ENCODE measurements at places on chromosomes 13 and 19.

GRCh38 chr19:41144403-41144802, 30.2 kb downstream of the CYP2F1 start:
- peak; percentile 9 for DNase-seq

- no peak for DNase-seq
Observed at GRCh38 chr19:29532956-29533355, 7.2 kb downstream of the VSTM2B start.

DNA sequence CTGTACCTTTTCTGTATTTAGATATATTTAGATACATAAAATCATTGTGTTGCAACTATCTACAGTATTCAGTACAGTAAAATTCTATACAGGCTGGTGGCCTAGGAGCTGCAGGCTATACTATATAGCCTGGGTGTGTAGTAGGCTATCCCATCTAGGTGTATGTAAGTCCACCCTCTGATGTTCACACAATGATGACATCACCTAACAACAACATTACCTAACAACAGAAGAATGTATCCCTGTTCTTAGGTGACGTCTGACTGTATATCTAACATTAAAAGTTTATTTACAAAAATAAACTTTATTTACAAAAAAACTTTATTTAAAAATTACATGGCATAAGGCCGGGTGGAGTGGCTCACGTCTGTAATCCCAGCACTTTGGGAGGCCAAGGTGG, 28.3 kb upstream of the ZFP30 start:
- DNase-seq: no peak

DNA sequence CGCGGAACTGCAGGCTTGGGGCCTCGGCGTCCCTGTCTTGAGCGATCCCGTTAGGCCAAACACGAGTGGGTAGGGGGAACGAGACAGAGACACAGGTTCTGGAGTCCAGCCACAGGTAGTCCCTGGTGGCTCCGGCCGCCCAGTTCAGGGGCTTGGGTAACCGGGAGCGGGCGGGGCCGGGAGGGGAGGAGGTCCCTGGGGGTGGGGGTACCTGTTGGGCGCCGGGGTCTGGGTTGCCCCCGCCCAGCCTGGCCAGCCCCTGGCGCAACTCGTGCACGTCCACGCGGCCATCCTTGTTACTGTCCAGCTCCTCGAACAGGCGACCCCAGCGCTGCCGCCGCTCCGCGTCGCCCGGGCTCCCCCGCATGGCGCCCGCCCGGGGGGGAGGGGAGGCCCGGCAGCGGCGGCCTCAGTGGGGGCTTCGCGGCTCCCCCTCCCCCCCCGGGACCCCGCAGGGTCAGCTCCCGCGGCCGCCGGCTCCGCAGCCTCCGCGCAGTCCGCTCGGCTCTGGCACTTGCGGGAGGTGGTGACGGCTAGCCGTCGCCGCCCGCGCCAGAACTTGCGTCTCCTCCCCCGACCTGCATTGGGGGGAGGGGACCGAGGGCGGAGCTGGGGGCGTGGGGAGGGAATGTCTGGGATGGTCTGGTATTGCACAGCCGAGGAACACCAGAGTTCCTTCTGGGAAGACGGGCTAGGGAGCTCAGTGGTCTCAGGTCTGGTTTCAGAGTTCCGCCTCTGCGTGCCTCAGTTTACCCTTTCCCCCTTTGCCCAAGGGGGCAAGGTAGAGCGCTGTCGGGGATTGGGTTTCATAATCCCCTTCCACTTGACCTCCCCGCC, at the start of gene SLC25A23:
TSS of gene SLC25A23 (minus strand) at position 531 of the 837 bp plus-strand sequence. CDS start at position 367, 164 bp downstream.
- no peak for DNase-seq

- DNase-seq: no peak
Observed at GRCh38 chr13:112506046-112506445, 81.9 kb downstream of the TUBGCP3 start.

DNA sequence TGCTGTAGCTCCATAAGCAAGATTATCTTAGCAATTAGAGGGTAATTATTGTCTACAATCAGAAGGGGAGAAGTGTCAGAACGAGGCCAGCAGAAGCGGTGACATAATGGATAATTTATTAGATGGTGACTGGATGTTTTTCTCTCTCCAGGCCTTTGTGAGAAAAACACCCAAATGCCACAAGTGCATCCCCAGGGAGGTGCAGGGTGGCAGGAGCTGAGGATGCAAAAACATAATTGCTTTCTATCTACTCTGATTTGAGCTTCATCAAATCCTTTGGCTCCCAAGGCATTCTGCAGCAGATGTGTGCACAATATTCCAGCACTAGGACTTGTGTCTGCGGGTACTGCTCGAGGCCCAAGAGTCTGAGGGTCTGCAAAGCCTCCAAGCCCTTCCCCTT, 220.1 kb upstream of the SERP2 start:
- no peak for DNase-seq

DNA sequence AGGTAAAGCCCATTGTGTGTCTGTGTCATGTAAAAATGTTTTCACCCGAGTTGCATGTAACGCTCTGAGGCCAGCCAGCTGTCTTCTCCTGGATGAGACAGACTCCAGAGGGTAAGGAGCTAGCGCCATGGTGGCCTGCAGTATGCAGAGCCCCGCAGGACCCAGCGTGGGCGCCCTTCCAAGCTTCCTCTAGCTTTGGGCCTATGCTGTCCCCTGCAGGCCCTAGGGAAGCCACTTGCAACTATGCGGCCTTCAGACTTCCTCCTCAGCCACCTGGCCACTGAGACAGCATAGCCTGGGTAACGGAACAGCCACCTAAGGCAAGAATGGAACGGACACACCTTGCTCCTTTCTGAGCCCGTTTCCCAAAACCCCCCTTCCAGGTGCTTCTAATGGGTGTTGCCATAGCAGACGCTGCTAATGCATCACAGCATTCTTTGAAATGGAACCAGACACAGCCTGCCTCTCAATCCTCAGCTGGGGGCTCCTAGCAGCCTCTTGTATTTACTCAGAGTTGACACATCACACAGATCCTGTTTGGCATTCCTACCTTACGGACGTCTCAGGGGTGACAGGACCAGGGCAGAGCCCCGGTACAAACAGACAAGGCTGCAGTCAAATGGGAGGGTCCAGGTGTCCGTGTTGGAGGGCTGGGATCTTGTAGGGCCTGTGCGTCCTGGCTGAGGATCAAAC, 6.2 kb downstream of the FAM32A start:
- no peak for DNase-seq

DNA sequence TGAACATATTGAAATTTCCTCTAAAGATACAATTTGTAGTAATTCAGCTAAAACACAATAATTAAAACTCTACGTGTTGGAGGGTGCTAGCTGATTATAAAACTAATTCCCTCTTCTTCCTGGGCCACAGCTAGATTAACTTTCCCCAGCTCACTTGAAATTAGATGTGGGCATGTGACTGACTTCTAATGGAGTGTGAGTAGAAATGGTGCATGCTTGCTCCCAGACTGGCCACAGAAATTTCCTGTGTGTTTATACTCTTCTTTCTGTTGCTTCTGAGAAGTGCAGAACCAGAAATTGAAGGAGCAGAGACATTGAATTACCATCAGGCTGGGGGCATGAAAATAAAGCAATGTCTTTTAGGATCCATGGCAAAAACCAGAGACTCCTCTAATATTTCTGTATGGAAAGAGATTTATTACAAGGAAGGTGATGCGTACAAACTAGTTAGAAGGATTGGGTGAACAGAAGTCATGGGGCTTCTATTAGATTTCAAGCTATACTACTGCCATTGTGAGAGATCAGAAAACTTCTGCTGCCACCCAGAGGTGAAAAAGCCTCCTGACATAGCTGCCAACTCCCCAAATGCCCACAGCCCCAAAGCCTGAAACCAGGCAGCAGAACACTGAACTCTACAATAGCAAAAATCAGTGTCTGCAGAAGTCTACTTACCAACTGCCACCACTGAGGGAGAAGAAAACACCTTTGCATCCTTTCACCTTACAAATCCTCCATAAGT, 379.2 kb upstream of the MIR17HG start:
- no peak for DNase-seq

DNA sequence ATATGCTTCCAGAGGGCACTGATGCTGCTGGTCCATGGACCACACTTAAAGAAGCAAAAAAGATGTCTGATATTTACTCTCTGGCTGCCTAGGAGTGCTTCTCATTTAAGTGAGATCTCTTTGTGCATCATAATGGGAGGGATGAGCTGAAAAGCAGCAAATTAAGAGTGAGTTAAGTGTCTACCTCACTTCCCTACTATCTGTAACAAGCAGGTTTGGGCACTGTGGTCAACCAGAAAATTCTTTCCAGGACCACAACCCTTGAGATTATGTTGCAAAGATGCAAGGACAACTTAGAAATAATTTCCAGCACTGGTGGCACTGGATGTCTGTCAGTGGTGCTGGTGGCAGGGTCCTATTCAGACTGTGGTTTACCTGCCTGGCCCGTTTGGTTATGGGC, 52.1 kb upstream of the USPL1 start:
- DNase-seq: no peak

GRCh38 chr13:38730332-38730731, 43.5 kb downstream of the FREM2 start:
- DNase-seq: no peak

GRCh38 chr13:109281903-109282635, 504.3 kb downstream of the IRS2 start:
- no peak for DNase-seq

GRCh38 chr19:27618006-27618405, 1594.9 kb downstream of the UQCRFS1 start:
- no peak for DNase-seq

GRCh38 chr19:49149652-49150105, 5.5 kb downstream of the HRC start:
- no peak for DNase-seq

GRCh38 chr19:38898788-38899446, 501 bp downstream of the SIRT2 start:
- DNase-seq: no peak
